ENCODE measurements at places on chromosomes 7 and 10.

DNA sequence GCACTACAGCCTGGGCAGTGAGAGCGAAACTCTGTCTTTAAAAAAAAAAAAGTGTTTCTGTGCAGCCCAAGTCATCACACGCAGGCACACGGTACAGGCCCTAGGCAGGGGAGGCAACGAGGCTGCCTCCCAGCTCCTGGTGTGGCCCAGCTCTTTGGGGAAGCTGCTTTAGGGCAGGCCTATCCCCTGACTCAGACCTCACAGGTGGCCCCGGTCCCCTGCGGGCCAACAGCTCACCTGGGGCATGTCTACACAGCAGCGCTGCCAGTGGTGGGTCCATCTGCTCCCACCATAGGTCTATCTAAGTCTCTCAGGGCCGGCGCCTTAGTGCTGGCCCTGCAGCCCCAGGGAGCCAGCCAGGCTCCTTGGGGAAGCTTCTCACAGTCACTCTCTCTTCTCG is 31.4 kb downstream of the ZAN start:
- DNase-seq: no peak

- no peak for DNase-seq
Measured at GRCh38 chr7:120164-120991, 72.0 kb upstream of the FAM20C start.

- DNase-seq: no peak
Measured at GRCh38 chr7:44994877-44995554, 5.0 kb upstream of the CCM2 start.

DNA sequence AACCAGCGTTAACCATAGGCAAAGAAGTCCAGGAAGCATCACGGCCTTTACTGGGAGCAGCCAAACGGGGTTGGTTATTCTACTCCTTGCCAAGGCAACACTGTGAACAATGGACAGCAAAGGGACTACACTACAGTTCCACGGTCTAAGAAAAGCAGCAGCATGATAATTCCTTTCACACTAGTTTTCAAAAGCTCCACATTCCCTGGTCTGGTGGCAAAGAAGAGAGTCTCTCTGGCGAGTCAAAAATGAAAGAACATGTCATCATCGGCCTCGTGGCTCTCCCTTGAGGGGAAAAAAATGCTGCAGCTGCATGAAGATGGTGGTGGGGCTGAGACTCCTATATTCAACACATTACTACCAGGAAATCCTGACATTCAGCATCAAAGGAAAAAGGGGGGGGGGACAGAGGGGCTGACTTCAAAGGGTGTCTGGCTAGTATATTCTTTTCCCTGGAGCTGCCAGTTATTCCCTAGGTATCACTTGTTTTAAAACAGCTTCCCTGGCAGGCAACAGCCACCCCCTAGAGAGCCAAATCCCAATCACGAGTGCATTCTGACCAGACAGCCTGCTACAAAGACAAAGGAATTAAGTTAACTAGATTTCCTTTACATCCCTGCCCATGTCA is 49.1 kb downstream of the SLC37A3 start:
- no peak for DNase-seq

DNA sequence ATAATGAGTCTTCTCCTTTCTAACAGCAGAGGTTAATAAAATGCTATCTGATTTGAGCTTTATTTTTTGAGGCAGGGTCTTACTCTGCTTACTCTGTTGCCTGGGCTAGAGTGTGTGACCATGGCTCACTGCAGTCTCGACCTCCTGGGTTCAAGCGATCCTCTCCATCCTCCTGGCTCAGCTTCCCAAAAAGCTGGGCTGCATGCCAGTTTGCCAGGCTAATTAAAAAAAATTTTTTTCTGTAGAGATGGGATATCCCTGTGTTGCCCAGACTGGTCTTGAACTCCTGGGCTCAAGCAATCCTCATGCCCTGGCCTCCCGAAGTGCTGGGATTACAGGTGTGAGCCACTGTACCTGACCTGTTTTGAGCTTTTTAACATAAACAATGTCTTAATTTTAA is 56.7 kb downstream of the SCD start:
- DNase-seq: no peak

DNA sequence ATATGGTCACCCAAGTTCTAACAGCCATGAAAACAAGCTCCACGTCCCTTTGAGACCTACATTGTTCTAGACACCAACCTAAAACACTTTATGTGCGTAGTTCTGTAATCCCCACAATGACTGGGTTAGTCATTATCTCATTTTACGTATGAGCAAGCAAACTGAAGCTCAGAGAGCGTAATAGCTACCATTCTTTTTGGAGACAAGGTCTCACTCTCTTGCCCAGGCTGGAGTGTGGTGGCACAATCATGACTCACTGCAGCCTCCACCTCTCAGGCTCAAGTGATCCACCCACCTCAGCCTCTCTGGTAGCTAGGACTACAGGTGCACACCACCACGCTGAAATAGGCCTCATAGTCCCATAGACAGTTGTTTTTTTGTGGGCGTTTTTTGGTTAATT is 10.5 kb downstream of the DAGLB start:
- no peak for DNase-seq

DNA sequence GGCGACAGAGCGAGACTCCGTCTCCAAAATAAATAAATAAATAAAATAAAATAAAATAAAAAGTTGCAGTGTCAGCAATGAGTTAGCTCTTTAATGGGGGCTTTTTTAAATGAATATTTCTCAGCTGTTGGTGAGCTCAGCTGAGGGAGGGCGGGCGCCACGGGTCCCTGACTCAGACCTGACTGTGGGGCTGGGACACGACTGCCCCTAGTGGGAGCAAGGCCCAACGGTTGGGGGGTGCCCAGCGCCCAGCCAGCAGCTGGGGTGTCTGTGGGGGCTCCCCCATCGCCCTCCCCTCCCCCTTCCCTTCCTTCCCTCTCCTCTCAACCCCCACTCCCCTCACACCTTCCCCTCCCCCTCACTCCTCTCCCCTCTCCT is 46.6 kb downstream of the PWWP2B start:
- peak; percentile 46 for DNase-seq

- no peak for DNase-seq
Measured at GRCh38 chr7:78985509-78985908, 468.0 kb downstream of the MAGI2 start.

DNA sequence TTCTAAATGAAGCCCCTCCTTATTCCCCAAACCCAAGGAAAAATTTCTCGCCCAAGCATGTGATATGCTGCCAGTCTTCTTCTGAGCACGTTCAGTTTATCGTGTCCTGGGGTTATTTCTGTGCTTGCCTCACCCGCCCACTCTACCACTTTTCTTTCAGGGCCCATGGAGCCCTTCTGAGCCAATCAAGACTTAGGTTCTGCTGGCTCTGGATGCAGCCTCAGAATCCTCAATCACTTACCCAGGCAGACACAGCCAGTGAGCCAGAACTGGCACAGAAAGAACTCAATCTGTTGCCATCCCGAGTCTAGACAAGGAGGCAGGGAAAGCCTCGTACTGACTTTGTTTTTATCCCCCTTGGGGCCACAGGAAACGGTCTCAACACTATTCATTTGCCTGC is 34.2 kb upstream of the C10orf90 start:
- no peak for DNase-seq

DNA sequence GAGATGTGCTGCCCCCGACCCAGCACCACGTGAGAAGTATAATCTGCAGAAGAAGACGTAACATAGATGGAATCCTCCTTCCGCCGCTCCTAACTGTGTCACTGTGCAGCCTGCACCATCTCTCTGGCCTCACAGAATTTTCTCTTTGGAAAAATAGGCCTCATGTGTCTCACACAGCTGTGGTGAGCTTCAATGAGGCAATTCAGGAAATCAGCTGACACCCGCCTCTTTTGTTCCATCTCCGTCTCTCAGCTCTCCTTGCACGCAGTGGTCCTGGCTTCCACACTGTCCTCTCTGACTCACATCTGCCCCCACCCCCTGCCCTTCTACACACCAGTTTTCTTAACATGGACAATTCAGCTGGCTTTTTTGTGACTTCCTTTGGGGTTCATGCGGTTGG is 7.2 kb downstream of the C10orf90 start:
- no peak for DNase-seq

DNA sequence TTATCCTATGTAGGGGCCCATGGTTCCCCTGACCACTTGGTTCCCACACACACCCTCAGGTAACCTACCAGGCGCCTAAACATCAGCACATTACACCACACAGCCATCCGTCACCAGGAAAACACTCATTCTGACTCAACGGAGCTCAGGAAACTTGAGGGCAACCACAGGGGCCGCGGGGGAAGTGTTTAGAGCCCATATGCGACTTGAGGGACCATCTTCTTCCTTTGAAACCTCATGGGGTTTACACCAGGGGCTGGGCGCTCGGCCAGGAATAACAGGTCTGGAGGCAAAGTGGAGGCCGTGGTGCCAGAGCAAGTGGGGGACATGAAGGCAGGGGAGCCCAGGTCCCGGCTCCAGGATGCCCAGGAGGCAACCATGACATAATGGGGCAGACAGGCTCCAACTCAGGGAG is 1.5 kb downstream of the STX1A start:
- DNase-seq: peak; percentile 84

DNA sequence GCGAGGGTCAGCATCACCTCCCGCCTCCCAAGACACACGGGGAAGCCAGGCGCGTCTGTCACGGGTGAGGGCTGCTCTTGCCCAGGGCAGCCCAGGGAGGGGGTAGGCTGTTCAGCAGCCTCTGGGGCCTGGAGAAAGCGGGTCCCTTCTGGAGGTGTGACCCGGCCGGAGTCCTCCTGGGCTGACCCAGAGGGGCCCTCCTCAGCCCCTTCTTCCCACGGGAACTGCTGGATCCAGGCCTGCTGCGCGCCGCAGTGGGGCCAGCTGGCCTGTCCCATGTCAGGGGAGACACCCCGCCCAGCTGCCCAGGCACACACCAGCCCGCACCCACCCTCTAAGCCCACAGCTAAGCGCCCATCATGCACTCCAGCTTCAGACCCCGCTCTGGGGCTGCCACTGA is 41.8 kb downstream of the INSIG1 start:
- no peak for DNase-seq

DNA sequence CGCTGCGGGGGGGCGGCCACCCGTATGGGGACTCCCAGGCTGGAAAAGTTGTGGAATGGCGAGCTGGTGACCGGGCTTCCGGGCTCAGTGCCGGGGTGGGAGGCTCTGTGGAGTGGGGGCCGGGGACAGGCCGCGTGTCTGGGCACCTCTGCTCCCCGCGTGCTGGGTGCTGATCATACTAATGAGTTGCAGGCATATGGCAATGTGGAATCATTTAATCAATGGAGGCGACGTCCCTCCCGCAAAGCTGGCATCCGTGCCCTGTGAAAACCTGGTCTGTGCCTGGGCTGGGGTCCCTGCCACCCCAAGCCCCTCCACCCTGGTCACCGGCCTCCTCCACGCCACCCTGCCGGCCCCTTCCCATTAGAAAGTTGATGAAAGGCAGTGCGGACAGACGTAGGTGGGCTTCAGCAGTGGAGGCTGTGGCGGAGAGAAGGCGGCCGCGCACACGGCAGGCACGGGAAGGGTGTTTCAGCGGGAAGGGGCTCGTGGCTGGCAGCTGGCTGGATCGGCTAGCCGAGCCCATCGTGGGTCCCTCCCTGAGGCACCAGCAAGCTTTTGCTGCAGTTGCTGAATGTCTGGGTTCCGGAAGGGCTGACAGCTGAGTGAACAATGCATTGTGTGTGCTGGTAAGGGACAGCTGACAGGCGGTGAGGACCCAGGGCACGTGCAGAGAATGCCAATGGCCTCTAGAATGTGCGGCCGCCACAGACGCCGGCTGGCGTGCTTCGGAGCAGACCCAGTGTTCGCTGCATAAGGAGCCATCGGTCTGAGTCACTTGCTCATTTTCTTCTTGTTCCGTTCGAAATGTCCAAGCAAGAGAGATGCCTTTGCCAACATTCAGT is 1.5 kb downstream of the ADGRA1 start:
- DNase-seq: no peak
